Mesothelial cell of epicardium (in vitro differentiated cells): ENCODE measurements at places on chromosomes 6 and 20. TPM values are rescaled to one million over a fixed set of nuclear protein-coding genes. Genes with fewer than 3 reads are reported as not detected.

Gene FAXC
- total RNA-seq: 11.0 to 14.6 TPM (median 13.9 TPM) in 3 replicates

Gene MED23
- 39.3 to 41.9 TPM (median 39.7 TPM) in 3 replicates for total RNA-seq

Gene CTCFL
- total RNA-seq: 0.23 to 0.33 TPM (median 0.27 TPM) in 3 replicates

Gene RPRD1B
- total RNA-seq: 47.8 to 52.7 TPM (median 48.4 TPM) in 3 replicates

Gene MBOAT1
- total RNA-seq: 23.5 to 24.6 TPM (median 24.5 TPM) in 3 replicates

Gene EPPIN
- total RNA-seq: not detected in 3 replicates

Gene SUMO4
- total RNA-seq: 3.4 to 4.2 TPM (median 3.9 TPM) in 3 replicates

Gene PLCB1
- 35.4 to 41.5 TPM (median 35.4 TPM) in 3 replicates for total RNA-seq

Gene LY6G6F
- total RNA-seq: not detected in 3 replicates

Gene MOG
- 0.65 to 1.4 TPM (median 0.82 TPM) in 3 replicates for total RNA-seq

Gene C6orf141
- 6.0 to 8.2 TPM (median 6.5 TPM) in 3 replicates for total RNA-seq

Gene LTB
- total RNA-seq: 0.32 TPM in 1 of 3 replicates, not detected in the others

Gene ALDH8A1
- total RNA-seq: 0.60 to 1.3 TPM (median 1.1 TPM) in 3 replicates

Gene ABHD16B
- not detected in 3 replicates for total RNA-seq

Gene TINAG
- total RNA-seq: not detected in 3 replicates
